ENCODE measurements at places on chromosomes 4 and X.

DNA sequence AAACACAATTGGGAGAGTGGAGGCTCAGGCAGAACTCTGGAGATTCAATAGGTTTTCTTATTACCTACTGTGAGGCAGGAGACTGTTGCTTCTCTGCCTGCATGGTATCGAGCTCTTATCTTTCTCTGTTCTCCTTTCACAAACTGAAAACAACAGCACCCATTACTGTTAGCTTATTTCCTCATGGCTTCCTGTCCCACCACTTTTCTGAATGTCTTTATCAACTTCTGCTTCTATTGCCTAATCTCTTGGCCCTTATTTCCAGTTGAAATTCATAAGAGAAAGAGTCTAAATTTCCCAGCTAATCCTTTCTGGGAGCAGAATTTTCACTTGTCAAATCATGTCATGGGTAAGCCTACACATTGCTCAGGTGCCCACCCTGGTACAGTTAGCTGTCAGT lies 46.8 kb upstream of the NDST3 start:
- no peak for DNase-seq

DNA sequence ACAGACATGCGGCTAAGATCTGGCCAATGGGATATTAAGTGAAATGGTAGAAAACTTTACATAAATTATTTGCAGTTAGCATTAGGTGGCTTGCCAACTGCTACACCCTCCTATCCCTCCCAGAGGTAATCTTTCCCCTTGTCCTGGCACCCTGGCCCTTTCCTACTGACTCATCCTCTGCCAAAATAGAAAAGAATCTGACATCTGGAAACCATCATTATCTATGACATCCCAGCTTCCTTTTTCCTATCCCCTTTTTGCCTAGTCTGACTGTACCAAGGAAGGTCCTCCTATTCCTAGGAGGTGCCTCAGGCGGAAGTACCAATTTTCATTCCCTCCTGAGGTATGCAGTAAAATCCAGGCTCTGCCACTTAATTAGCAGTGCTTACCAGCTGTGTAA lies 163.6 kb upstream of the KLF3 start:
- no peak for DNase-seq

GRCh38 chr4:81676537-81676936 lies 204.8 kb upstream of the RASGEF1B start:
- DNase-seq, result no peak

GRCh38 chr4:8830611-8831200 lies 40.9 kb downstream of the HMX1 start:
- DNase-seq, result peak; percentile 49

DNA sequence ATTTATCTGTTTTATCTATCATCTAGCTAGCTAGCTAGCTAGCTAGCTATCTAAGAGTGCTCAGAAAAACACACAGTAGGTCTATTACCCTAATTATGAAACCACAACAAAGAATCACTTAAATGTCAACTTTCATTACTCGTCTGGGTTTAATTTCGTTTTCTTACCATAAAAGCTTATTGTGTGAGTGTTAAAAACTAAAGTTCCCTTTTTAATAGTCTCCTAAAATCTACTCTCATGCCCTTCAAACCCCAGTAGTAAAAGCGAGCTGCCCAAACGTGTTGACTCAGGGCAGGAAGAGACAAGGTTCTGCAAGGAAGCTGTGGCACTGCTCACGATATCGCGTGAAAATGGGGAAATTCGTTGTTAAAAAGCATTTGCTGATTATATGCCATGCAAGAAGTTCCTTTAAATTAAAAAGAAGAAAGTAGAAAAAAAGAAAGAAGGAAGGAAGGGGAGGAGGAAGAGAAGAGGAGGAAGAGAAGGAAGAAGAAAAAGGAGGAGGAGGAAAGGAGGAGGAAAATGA lies 595 bp downstream of the MBNL3 start:
- no peak for DNase-seq

GRCh38 chr4:107586371-107586770 lies 133.7 kb downstream of the PAPSS1 start:
- no peak for DNase-seq

DNA sequence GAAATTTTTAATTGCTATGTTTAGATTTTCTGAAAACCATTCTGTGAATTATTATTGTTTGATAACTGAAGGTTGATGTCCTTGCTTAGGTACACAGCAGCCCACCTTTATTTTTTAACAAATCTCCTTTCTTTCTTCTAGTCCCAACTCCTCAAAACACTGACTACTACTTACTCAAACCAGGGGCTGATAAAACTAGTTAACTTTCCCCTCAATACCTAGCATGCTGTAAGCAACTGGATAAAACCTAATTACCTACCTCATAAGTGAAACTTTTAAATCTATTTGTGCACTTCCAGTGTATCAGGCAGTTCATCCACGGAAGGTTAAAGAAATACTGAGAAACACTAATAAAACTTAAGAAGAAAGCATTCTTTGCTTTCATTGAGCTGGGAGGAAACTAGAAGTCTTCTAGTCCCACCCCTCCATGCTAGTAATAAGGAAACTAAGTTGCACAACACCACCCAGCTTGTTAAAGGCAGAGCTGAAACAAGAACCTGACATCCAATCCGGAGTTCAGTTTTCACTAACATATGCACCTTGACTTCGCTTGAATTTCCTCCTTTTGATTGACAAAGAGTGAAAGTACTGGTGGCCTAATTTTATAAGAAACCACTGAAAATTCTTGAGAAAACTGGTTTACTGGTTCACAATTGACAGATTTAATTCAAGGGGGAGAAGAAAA lies 180.2 kb upstream of the TET2 start:
- no peak for DNase-seq

DNA sequence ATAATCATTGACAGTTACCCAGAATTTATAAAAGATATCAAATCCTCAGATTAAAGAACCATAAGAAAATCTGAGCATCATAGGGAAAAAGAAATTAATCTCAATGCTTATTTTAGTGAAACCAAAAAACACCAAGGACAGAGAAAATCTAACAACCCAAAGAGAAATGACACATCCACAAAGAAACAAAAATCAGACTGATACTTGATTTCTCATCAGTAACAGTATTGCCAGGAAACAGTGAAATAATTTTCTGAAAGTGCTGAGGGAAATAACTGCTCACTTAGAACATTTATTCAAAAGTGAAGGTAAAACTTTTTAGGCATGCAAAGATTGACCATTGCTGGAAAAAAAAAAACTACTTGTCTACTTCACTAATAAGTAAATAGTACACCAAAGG lies 10.6 kb downstream of the MOSPD2 start:
- no peak for DNase-seq
